Fibroblast of villous mesenchyme (primary cell): ENCODE measurements at places on chromosomes 5 and 9.

- no peak for DNase-seq
Observed at GRCh38 chr5:14501353-14502293, 80.0 kb upstream of the OTULINL start.

- no peak for DNase-seq
Observed at GRCh38 chr5:43171451-43171850, 20.6 kb upstream of the NIM1K start.

GRCh38 chr5:10635867-10636350, 72.0 kb downstream of the ANKRD33B start:
- DNase-seq: no peak

DNA sequence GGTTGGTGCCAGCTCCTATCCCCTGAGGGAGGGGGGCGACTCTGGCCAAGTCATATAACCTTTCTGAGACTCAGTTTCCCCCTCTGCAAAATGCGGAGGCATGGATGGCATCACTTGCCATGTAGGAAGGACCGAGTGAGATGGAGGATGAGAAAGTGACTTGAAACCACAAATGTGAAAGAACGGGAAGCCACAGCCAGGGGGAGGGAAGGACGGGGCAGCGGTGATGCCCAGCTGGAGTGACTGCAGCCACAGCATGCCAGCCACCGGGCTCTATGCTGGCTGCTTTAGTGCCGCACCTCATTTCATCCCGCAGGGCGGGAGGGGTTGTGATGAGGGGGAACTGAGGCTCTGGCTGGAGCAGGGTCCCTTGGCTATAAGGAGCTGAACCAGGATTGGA, 74.5 kb downstream of the HMCN2 start:
- DNase-seq: no peak

GRCh38 chr5:126814721-126815404, 37.9 kb downstream of the LMNB1 start:
- DNase-seq: peak; percentile 60

- peak; percentile 79 for DNase-seq
Observed at GRCh38 chr5:142012792-142013388, at the start of gene GNPDA1. GNPDA1 (minus strand) TSS chr5:142013027; CDS start chr5:142012035, 992 bp downstream.

DNA sequence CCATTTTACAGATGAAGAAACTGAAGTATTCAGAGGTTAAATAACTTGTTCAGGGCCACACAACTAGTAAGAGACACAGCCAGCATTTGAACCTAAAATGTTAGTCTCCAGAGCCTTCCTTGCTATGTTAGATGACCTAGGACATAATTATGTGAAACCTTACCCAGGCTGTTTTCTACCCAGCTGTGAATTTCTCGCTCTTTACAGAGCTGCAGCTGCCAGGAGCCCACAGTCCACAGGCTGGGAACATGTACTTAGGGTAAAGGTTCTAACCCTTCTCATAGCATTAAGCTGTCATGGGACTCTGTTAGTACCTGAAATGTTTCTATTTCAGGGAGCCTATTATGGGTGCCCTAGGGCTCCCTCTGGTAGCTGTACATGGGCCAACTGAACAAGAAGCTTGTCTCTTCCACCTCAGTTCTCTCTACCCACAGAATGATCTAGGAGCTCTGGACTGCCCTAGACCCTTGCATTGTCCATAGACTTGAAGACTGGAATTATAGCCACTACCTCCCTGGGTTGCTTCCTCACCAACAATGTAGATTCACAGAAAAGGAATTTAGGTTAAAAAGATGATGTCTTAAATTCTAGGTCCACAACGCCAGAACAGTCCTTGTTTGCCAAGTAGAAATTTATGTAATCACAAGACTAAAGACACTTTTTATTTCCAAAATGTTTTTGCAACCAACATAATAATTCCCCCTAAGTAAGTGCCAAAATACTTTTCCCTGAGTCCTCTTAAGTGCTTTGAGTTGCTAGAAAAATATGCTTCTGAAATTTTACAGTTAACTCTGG, 262.9 kb downstream of the PIK3R1 start:
- DNase-seq: peak; percentile 61

- DNase-seq: no peak
Observed at GRCh38 chr9:129422032-129422842, 198.7 kb downstream of the C9orf50 start.
